Small intestine (tissue), 16 donors: ENCODE measurements at places on chromosomes 3 and 15. TPM values are rescaled to one million over a fixed set of nuclear protein-coding genes. Genes with fewer than 3 reads are reported as not detected.
A peak's percentile ranks its signal among the peaks of the same experiment; 100 is the strongest.

GRCh38 chr3:30012941-30013543 lies 593.4 kb upstream of the TGFBR2 start:
- peak; percentile 69 for DNase-seq

Gene CAPN3
- 13.5 TPM for polyA plus RNA-seq

Gene SMCO1
- not detected for polyA plus RNA-seq

- no peak for DNase-seq
These were observed 14.5 kb downstream of the ARF4 start for GRCh38 chr3:57582474-57583168.

Gene TBL1XR1
- polyA plus RNA-seq, result 13.8 TPM

Gene LMAN1L
- polyA plus RNA-seq, result 0.46 TPM

Gene GOLGA6A
- 0.01 TPM for polyA plus RNA-seq

Gene GRK7
- polyA plus RNA-seq, result not detected

Gene CDHR4
- polyA plus RNA-seq, result not detected

DNA sequence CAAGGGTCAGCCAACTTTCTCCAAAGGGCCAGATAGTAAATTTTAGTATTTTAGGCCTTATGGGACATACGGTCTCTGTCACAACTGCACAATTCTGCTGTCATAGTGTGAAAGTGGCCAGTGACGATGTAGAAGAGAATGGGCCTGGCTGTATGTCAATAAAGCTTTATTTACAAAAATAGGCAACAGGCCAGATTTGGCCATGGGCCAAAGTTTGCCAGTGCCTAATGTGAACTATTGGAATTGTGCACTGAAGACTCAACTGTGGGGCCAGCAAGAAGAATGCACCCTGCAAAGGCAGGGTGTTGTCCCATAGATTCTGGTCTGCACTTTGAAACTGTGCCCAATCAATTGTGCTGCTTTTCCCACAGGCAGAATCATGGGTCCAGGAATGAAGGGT lies 69.4 kb upstream of the PRR23E start:
- DNase-seq, result no peak

- no peak for DNase-seq
These were observed 45.2 kb downstream of the ADAM10 start for GRCh38 chr15:58704155-58704865.

DNA sequence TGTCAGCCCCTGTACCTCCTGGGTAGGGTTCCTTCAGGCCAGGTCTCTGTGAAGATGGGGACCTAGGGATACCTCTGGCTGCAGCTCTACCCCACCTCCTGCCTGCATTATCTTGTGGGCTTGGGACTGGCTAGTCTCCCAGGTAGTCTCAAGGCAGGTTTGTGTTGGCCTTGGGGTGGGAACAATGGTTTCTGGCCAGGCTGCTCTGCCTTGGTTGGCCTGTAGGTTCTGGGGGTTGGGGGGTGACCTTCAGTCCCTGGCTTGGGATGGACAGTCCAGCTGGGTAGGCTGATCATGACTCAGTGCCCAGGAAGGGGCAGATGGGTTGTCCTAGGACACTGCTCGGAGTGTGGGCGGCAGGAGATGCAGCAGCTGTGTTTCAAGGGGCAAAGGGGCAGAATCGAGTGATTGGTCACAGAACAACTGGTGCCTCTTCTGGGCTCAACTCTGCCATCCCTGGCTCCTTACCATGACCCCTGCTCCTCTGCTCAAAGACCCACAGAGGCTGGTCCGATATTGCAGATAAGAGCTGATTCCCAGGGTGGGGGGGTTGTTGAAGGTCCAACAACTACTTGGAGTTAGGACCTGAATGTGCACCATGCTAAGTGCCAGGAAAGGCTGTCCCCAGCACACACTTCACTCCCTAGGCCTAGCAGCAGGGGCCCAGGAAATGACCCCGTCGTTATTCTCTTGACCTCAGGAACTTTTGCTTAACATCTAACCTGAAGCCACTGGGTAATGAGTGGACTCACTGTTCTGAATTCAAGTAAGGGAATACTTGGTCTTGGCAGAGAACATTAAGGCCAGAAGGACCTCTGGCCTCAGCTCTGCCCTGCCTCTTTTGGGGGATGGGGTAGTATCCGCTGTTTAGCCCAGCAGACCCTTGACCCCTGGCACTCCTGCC lies 18.1 kb upstream of the BSN start:
- DNase-seq, result no peak

- DNase-seq, result no peak
These were observed 73.4 kb downstream of the SLCO3A1 start for GRCh38 chr15:91926908-91927270.

GRCh38 chr3:98561727-98562521 lies 30.1 kb downstream of the GPR15 start:
- DNase-seq, result no peak

Gene SGO1
- 1.6 TPM for polyA plus RNA-seq

GRCh38 chr3:60055765-60056164 lies 1005.9 kb upstream of the CFAP20DC start:
- no peak for DNase-seq

DNA sequence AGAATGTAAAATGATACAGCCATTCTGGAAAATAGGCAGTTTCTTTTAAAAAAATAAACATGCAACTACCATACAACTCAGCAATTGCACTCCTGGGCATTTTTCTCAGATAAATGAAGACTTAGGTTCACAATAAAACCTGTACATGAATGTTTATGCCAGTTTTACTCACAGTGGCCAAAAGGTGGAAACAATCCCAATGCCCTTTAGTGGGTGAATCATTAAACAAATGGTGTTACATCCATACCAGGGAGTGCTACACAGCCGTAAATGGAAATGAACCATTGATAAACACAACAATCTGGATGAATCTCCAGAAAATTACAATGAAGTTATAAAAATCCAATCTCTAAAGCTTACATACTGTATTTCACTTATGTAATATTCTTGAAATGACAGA lies 140.3 kb downstream of the ADAMTSL3 start:
- DNase-seq, result no peak

- no peak for DNase-seq
These were observed 10.0 kb downstream of the ANKDD1A start for GRCh38 chr15:64921711-64922110.

- DNase-seq, result no peak
These were observed 84.1 kb downstream of the TP63 start for GRCh38 chr3:189714991-189715961.

- no peak for DNase-seq
These were observed 63.9 kb downstream of the CHAC1 start for GRCh38 chr15:41017066-41017735.

GRCh38 chr3:30708472-30708871 lies 102.1 kb downstream of the TGFBR2 start:
- no peak for DNase-seq

Gene MON1A
- 15.9 TPM for polyA plus RNA-seq

Gene GABRB3
- 2.0 TPM for polyA plus RNA-seq

GRCh38 chr15:62087671-62088352 lies 21.0 kb downstream of the C2CD4A start:
- peak; percentile 29 for DNase-seq

DNA sequence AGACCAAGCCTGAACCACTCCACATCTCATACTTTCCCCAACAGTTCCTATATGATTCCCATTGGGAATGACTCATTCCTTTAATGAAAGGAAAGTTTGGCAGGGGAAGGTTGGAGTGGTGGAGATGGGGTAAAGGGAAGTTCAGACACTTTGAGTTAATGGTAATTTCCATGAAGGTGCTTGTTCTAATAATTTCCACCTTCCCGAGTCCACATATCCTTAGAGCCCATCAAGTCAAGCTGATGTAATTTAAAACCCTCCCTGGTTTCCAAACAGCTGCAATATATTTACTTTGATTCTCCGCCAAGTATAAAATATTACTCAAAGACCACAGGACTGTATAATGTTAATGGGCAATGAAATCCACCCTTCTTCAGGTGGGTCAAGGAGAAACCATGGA lies 95.0 kb upstream of the GALNT15 start:
- no peak for DNase-seq

Gene CDCP1
- polyA plus RNA-seq, result 8.4 TPM

DNA sequence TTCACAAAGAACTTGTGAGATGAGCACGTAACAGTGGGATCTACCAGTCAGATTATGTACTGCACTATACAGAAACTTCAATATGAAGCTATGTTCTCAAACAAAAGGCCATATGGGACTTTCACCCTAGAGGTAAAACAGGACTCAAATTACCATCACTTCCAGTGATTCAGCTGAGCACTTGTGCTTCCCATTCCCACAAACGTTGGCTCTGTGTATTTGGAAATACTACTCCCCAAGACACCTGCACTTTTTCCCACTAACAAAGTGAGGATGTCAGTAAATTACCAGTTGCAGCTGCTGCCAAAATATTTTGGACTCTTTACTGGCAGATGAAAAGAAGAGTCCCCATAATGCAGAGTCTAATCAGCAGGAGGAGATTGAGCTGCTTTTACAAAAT lies 1570.1 kb downstream of the SI start:
- DNase-seq, result no peak

- no peak for DNase-seq
These were observed 773 bp downstream of the ANKRD28 start for GRCh38 chr3:15796771-15797641.

GRCh38 chr3:113832477-113833164 lies 6.0 kb upstream of the GRAMD1C start:
- no peak for DNase-seq

DNA sequence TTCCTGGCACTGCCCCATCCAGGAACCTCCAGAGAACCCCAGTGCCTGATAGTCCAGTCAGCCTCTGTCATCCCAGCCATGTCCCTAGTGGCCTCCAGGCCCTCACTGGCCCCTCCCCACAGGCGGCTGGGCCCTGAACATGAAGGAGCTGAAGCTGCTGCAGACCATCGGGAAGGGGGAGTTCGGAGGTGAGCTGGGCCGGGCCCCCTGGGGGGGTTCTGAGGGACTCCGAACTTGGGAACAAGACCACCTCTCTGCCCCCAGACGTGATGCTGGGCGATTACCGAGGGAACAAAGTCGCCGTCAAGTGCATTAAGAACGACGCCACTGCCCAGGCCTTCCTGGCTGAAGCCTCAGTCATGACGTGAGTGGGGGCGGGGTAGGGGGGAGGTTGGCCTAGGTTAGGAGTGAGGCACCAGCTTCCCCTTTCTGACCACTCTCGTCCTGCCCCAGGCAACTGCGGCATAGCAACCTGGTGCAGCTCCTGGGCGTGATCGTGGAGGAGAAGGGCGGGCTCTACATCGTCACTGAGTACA lies 12.0 kb upstream of the LMAN1L start:
- DNase-seq, result no peak

GRCh38 chr3:72445827-72446217 lies 402.4 kb downstream of the SHQ1 start:
- DNase-seq, result no peak
